ENCODE measurements at places on chromosomes 11 and 22.

DNA sequence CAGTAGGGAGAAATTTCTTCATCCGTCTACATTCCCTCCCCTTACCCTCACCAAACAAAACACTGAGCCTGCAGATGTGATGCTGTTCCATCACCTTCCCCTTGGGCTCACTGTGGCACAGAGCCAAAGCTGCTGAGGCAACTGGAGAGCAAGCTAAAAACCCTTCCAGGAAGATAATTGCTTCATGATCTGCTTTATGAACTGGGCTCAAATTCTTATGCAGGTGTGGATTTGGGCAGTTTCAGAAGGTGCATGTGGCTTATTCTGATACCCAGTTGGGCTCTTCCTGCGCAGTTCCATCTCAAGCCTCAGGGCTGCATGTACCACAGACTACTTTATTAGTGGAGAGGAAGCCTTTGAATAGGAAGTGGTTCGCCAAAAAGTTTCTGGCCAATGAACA, 58.3 kb downstream of the AAMDC start:
- no peak for DNase-seq

DNA sequence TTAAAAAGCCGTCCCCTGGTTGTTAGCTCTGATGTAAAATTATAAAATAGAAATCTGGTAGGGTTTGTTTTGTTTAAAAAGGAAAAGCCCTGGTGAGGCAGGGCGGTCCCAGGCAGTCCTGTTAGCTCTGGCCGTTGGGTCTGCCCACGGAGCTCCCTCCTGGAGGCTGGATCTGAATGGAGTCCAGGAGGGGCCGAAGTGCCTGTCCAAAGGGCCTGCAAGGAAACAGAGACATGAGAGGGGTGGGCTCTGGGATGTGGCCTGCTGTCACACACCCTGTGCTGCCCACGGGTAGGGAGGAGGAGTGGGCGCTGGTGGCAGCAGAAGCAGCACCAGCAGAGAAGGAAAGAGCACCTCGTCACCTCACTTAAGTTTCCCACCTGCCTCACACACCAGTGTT, 11.3 kb upstream of the PMM1 start:
- DNase-seq = no peak

- no peak for DNase-seq
Observed at GRCh38 chr11:73019449-73019848, 122.7 kb downstream of the FCHSD2 start.

DNA sequence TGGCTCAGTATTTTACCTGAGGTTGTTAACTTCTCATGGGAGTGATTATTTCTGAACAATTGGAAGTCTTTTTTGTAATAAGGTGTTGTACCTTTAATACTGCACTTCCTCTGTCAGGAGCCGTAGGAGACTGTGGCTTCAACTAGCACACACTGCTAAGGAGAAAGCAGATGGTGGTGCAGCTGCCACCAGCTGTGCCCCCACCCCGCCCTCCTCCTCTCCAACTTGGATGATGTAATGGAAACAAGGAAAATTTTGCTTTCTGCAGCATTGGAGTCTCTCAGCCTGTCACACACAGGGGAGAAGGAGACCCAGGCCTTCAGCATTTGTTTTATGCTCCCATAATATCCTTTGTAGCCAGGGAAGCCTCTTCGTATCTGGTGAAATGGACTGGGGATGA, 91.2 kb downstream of the TEAD1 start:
- no peak for DNase-seq

DNA sequence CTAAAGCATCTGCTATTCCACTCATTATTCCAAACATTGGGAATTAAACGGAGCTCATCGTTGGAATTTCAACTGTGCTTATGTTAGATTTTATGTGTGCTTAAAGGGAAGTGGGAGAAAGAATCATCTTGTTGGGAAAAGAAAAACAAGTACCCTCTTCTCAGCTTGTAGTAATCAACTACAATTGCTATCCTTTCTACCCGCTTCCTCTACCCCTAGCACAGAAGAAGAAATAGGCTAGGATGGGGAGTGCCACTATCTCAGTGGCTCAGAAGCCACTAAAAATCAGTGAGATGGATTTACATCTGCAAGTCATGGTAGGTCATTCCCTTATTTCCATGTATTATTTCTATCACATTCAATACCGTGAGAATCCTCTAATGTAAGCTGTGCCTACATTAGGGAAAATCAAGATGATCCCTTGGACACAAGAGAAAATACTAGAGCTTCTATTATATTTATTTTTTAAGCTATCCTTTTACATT, 97.9 kb upstream of the CD44 start:
- DNase-seq = no peak

DNA sequence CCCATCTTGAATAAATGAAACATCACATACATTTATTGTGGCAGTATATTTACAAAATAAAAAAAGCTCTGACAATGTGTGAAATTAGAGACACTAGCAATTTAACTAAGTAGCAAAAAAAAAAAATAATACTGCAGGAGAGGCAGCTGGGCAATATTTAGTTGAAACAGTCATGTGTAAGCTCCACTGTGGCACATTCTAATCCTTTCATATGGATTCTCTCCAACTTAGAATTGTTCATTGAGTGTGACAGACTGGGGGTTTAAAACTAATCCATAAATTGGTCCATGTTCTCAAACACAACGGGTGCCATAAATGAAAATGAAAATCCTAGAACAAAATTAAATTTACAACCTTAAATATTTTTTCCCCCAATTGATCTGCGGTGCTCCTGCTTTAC, 302.1 kb downstream of the CADM1 start:
- DNase-seq = no peak

GRCh38 chr11:118343981-118344515, at the start of gene CD3G:
Gene CD3G, plus strand, starts transcription at chr11:118344344. Its CDS starts 80 bp downstream, at chr11:118344424.
- DNase-seq = no peak

All from HTR-8/SVneo (cell line).